ELF-1 (cell line): ENCODE measurements at places on chromosomes 11 and 22.

DNA sequence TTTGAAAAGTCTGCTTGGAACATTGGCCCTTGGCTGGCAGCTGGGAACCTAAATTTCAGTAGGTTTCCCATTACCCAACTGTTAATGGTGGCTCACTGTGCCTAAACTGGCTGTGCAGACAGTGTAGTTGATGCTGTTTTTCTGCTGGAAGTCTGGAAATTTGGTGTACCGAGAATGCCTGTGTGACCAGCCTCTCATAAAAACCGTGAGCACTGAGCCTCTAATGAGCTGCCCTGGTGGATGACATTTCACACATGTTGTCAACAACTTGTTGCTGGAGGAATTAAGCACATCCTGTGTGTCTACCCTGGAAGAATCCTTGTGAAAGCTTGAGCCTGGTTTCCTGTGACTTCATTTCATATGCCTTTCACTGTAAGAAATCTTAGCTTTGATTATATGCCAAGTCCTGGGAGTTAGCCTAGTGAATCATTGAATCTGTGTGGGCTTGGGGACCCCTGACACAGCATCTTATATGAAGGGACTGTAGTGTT, 131.1 kb downstream of the LDLRAD3 start:
- DNase-seq: peak; percentile 43

DNA sequence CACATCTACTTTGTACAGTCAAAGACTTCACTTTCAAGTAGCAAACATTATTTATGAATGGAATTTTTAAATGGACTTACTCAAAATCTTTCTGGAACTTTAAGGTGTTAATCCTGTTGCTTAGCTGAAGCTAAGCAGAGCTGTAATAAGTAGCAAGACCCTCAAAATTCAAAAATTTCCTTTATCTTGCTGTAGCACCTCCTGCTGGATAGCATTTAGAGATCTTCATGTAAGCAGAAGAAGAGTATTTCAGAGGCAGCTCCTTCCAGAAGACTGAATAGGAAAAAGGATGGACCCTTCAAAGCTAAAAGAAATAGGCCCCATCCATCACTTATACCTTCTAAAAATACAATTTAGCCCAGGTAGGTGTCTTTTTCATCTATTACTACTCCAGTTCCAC, 3.4 kb downstream of the PHF21A start:
- DNase-seq: no peak

- DNase-seq: no peak
Observed at GRCh38 chr22:35598396-35598710, 18.8 kb downstream of the MB start.

- DNase-seq: peak; percentile 83
Observed at GRCh38 chr11:116605543-116606459, 167.0 kb downstream of the BUD13 start.

DNA sequence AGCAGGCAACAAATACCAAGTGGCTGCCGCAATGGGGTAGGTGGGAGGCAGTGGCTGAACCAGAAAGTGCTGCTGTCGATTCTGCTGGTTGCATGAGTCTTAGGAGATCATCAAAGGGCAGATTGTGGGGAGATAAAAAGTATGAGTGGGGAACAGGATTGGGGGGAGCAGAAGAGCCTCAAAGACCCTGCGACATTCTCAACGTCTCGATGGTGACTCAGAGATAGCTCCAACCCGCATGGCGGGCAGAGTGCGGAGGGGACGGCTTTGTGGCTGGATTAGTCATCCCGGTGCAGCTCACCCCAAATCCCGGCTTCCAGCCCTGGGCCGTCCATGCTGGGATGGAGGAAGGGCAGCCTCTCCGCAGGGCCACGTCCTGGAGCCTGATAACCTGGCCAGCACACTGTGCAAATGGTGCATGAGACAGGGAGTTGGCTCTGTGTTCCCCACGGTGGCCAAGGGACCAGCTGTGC, 11.6 kb upstream of the RTN4R start:
- DNase-seq: no peak

DNA sequence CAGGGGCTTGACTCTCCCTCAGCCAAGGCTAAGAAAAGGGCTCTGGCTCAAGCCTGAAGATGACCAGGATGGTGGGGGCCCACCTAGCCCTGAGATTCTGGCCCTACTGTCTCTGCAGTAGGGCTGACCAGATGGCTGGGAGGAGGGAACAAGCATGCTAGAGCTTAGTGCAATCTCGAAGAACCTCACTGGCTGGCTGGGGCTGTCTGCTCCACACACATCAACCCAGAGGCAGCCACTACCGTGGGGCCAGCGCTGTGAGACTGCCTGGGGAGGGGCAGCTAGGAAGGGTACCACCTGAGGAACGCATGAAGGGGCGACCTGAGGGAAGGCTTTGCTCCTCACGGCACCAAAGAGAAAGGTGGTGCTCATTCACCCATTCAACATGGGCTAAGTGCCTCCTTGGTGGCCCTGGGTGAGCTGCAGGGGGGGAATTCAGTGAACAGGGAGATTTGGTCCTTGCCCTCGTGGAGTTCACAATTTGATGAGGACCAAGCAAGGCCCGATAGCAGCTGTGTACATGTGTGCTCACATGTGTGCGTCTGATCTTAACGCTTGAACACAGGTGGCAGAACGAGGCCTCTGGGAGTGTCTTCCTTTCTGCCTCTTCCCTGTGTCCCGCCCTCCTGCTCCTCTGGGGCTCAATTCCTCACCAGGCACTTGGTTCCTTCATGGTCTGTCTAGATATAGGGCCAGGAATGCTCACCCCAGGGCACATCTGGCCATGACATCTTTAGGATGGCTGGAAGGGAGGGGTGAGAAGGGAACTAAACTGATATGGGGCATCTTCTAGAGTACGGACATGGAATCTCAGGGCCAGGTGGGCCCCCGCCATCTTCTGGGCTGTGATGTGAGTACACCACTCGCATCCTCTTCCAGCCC, 102.3 kb upstream of the PITPNB start:
- no peak for DNase-seq

GRCh38 chr11:86161336-86161735, 83.2 kb upstream of the EED start:
- no peak for DNase-seq

DNA sequence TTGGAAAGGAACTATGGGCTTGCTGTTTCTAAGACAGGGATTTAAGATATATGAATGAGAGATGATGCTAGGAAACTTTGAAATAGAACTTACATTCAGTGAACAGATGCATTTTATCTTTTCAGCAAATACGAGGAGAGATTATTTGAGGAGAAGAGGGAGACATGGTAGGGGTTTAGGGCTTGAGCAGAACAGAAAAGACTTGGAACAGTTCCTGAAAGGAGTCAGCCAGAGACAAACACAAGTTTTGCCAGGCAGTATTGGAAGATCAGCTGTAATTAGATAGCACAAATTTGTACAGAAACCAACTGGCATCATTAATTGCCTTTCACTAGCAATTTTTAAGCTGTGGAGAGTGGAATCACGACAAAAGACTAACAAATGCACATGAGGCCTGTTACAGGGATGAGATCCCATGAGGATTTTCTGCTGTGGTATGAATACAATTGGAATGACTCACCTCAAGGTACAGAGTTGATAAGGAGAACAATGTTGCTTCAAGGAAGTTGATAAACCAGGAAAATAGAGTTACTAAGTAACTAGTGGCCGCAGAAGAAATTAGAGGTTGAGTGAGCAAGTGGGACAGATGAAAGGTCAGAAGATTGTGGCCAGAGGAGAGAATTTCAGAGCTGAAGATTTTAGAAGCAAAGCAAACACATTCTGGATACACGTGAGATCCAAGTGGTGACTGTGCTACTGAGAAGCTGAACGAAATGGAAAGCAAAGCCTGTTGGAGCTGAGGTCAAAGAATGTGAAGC, 67.9 kb downstream of the CYB5R2 start:
- no peak for DNase-seq

GRCh38 chr11:665704-666281, 28.7 kb downstream of the DRD4 start:
- DNase-seq: no peak

DNA sequence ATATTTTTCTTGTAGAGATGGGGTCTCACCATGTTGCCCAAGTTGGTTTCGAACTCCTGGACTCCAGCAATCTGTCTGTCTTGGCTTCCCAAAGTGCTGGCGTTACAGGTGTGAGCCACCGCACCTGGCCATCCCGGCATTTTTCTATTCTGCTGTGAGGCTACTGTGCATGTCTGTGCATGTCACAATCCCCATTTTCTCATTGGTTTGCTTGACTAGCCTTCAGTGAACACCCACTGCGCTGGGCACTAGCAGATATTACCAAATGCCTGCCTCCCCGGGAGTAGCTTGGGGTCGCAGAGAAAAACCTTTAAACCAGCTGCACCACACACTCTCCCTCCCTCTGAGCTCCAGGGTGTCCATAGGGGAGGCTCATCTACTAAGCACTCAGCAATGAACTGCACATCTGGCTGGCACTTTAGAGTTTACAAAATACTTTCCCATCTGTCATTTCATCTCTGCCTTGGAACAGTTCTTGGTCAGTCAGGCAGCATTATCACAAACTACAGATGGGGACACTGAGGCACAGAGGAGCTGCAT, 4.9 kb downstream of the CSNK1E start:
- DNase-seq: no peak

- DNase-seq: no peak
Observed at GRCh38 chr11:10117709-10118351, 176.2 kb downstream of the SBF2 start.

DNA sequence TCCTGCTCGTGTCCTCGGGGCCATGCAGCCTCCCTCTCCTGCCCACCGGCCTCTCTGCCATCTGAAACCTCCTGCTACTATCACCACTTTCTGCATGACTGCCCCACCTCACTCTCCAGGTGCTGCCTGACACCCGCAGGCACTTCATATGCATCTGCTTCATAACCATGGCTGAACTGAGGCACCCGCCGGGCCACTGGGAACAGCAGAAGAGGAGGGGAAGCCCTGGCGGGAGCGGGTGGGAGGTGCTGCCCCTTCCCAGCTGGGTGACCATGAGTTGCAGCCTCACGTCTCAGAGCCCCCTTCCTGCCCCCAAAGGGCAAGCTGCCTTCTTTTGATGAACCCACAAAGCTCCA, 21.7 kb upstream of the PICK1 start:
- DNase-seq: no peak

- DNase-seq: no peak
Observed at GRCh38 chr22:33337524-33337923, 279.3 kb upstream of the SYN3 start.

- no peak for DNase-seq
Observed at GRCh38 chr11:121654843-121655536, 202.2 kb upstream of the SORL1-AS1 start.

DNA sequence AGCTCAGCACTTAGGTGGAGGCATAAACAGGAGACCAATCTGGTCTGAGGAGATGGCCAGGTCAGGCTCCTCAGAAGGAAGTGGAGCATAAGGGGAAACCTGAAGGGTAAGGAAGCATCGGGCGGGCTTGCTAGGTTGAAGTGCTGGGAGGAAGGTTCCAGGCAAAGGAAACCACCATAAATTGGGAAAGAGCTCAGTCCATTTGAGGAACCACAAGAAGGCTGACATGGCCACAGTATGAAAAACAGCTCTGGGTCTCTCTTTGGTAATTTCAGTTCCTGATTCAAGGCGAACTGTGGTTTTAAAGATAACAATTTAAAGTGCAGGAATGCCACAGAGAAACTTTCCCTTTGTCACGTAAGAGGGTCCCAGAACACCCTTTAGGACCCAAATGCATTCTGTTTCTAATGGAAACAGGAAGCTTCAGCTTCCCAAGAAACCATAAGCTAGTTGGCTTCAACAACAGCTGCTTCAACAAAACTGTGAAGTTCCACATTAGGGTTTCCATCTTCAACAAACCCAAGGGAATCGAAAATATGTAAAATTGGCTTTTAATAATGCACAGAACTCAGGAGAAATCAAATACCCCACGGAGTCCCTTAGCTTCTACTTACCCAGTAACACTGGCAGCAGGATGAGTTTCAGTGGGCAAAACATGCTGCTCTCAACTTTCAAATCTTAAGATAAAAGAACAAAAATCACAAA, 10.4 kb downstream of the JAML start:
- no peak for DNase-seq

- peak; percentile 86 for DNase-seq
Observed at GRCh38 chr22:20531404-20532201, 24.2 kb downstream of the MED15 start.

DNA sequence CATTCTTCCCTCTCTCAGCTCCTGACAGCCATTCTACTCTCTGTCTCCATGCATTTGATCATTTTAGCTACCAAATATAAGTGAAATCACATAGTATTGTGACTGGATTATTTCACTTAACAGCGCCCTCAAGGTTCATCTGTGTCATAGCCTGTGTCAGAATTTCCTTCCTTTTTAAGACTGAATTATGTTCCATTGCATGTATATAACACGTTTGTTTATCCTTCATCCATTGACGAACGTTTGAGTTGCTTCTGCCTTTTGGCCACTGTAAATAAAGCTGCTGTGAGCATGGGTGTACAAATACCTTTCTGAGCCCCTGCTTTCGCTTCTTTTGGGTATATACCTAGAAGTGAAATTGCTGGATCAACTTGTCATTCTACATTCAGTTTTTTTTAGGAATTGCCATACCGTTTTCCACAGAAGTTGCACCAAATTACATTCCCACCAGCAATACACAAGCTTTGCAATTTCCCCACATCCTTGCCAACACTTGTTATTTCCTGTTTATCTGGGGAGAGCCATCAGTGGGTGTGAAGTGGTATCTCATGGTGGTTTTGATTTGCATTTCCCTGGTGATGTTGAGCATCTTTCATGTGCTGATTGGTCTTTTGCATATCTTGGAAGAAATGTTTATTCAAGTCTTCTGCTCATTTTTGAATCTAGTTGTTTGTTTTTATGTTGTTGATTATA, 17.5 kb downstream of the GLB1L2 start:
- no peak for DNase-seq

DNA sequence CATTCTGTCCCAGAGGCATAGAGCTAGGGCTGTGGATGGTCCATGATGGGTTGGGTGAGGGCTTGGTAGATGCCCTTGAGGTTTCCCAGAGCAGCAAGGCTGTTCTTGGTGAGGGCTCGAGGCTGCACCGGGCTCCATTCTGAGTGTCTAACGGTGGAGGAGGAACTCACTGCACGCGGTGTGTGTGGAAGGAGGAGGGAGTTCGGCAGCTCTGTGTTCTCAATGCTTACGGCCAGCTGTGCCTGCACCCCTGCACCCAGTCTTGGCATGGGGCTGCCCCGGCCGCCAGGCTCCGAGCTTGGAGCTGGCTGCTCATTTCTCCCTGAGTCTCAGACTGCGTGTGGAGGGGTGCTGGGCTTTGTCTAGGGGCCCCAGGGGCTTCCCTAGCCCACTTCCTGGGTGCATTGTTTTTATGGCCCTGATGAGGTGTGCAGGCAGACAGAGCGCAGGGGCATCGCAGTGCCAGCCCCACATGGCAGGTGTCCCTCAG, 1247.1 kb downstream of the BRD1 start:
- no peak for DNase-seq

DNA sequence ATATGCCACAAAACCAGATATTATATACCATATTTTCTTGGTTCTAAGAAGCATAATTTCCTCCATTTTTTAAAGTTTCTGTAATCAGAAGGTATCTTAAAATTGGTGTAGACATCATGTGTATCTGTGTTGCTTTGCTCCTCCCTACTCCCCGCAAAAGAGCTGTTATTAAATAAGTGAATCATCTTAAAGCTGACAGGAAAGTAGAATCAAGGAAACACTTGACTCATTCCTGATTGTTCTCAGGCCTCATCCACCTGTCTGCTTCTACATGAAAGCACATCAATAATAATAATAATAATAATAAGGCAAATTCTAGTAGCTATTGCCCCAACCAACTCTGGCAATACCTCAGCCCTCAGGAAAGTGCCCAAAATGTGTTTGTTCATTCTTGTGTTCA, 26.2 kb upstream of the GUCY1A2 start:
- DNase-seq: no peak

- DNase-seq: peak; percentile 84
Observed at GRCh38 chr11:61650781-61651571, 29.2 kb upstream of the DAGLA start.
